ENCODE measurements at places on chromosomes 1 and 21.
A peak's percentile ranks its signal among the peaks of the same experiment; 100 is the strongest.

GRCh38 chr1:59730759-59731478 lies 83.8 kb upstream of the HOOK1 start:
- no peak for DNase-seq

- no peak for DNase-seq
Observed at GRCh38 chr1:46639547-46639946, 22.9 kb upstream of the MOB3C start.

DNA sequence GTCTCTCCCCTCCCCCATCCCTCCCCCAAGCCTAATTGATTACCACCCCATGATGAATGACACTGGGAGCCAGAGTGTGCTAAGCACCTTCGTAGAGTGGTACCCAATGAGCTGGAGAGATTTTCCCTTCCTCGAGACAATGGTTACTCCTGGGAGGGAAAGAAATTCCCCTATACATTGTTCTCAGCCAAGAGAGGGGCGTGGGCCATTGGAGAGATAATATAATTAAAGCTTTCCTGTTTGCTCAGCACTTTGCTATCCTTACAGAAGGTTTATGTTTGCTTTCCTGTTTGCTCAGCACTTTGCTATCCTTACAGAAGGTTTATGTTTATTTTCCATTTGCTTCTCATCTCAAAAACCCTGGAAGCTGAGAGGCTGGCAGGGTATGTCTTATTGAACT lies 126.1 kb upstream of the KLHDC7A start:
- no peak for DNase-seq

DNA sequence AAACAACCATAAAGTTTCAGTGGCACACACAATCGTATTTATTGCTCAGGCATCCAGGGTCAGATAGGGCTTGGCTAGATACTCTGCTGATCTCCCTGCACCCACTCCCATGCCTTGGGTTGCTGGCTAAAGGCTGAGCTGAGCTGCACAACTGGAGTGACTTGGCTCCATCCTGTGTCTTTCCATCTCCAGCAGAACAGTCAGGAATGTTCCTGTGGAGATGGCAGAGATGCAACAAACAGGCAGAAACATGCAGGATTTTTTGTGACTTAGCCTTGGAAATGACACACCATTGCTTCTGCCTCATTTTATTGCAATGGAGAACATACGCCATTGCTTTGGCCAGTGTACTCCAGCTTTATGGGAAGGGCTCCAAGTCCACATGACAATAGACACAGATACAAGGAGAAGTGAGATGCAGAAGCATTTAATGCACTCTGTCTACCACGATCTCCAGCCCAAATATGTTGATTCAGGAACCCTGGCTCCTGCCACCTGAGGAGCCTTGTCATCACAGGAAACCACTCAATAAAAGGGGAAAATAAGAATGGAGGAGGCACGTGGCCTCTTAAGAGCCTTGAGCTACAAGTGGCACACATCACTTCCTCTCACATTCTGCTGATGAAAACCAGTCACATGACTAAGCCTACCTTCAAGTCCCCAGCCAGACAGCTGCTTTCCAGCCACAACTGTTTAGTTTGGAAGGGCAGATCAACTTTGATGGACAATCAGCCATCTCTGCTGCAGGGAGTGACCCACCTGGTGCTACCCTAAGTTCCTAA lies 10.1 kb upstream of the GUCA2B start:
- no peak for DNase-seq

DNA sequence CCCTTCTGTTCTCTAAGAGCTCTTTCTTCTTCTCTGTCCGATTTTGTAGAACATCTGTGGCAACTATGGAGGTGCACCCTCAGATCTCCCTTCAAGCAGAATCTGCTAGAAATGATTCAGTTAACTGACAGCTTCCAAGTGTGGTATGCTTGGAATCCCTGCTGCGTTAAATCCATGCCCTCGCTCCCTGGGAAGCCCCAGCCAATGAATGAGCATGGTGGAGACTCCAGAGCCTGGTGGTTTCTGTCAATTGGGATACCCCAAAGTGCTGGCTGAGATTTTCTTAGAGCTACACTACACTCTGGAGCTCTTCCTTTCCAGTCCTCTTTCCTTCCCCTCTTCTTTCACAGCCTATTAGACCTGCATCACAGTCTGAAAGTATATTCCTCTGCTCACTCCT lies 116.3 kb upstream of the C1orf21 start:
- DNase-seq, result no peak

DNA sequence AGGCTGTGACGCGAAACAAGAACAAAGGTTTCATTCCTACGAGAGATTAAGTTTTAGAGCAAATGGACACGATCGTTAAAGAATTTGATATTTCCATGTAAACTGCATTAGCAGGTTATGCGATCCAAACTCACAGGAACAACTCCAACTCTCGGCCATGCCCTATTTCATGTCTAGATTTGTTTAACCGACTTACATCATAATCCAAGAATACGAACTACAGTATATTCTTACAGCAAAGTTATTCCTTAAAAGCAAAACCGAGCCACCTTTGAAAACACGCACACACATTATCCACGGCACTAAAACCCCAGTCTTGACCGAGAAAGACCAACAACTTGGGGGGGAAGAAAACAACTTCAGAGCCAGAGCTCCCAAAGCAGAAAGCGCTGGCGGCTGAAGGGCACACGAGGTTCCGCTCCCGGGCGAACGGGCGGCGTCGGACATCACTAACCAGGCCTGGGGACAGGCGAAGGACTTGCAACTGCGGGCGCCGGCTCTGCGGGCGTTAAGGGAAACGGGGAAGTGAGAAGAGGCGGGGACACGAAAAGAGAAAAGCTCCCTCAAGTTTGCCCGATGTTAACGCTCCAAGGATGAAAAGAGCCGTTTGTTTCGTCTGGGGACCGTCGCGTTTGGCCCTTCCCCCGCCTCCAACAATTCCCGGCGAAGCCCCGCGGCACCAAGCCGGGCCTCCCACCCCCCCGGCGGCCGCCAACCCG lies 690 bp downstream of the B3GALNT2 start:
- DNase-seq, result peak; percentile 70

DNA sequence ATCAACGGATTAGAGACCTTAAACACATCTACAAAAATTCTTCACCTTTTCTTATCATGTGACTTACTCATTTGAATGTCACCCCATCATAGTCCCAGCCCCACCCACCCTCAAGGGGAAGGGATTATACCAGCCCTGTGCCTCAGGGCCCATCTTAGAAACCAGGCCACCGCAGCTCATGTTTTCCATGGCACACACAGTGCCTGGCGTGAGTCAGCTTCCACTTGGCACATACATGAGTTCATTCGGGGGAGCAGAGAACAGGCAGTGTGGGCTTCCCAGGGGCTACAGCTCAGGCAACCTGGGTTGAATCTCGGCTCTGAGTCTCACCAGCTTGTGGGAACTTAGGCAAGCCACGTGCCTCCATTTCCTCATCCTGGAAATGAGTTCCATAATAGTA lies 310.6 kb downstream of the NPHP4 start:
- no peak for DNase-seq

- DNase-seq, result no peak
Observed at GRCh38 chr1:202568410-202568809, 141.8 kb downstream of the SYT2 start.

DNA sequence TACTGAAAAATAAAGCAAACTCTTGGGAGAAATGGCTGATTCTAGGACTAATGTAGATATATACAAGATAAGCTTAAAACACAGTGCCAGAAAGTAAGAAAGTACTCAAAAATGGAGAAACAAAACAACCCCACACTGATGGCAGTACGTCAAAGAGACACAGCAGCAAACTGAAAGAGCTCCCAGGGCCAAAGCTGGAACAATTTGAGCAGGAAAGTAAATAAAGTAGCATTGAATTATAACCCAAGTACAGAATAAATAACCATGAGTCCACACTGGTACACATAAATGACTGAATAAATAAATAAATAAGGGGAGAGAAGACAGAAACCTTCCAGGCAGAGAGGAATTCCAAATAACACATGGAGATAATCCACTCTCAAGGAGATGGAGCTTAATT lies 120.9 kb downstream of the GLUL start:
- no peak for DNase-seq

GRCh38 chr21:44301141-44301540 lies 1.3 kb downstream of the PFKL start:
- no peak for DNase-seq

DNA sequence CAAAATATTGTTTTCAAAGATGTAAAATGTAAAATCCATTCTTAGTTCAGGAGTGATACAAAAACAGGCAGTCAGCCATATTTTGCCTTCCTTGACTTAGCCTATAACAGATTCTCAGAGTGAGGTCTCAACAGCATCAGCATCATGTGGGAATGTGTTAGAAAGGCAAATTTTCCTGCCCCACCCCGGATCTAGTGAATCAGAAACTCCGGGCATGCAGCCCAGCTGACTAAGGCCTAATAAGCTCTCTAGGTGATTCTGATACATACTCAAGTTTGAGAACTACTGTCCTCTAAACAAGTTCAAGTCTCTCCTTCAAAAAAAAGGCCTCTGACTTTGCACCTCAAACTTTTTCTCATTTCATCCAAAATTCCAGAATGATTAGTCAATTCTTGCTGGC lies 46.9 kb upstream of the PRRC2C start:
- DNase-seq, result no peak

GRCh38 chr1:45585496-45586075 lies 1.7 kb downstream of the NASP start:
- no peak for DNase-seq

GRCh38 chr1:225769687-225770086 lies 7.9 kb upstream of the SRP9 start:
- DNase-seq, result no peak

DNA sequence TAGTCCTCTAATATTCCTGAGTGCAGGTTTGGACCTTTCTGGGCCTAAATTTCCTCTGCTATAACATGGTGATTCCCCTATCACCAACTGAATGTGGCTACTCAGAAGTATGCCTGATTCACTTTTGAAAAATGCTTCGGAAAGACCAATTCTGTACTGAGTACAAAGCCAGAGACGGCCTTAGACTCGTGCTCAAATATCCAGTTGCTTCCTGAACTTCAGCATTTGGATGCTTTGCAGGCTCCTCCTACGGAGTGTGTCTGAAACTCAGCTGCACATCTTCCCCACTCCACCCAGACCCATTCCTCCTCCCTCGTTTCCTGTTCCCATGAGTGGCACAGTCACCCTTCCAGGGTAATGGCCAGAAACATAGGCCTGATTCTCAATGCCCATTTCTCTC lies 98.4 kb upstream of the GADD45A start:
- no peak for DNase-seq

GRCh38 chr1:45518910-45519309 lies 2.8 kb downstream of the PRDX1 start:
- no peak for DNase-seq

- no peak for DNase-seq
Observed at GRCh38 chr1:227896710-227897655, 50.7 kb downstream of the WNT9A start.

DNA sequence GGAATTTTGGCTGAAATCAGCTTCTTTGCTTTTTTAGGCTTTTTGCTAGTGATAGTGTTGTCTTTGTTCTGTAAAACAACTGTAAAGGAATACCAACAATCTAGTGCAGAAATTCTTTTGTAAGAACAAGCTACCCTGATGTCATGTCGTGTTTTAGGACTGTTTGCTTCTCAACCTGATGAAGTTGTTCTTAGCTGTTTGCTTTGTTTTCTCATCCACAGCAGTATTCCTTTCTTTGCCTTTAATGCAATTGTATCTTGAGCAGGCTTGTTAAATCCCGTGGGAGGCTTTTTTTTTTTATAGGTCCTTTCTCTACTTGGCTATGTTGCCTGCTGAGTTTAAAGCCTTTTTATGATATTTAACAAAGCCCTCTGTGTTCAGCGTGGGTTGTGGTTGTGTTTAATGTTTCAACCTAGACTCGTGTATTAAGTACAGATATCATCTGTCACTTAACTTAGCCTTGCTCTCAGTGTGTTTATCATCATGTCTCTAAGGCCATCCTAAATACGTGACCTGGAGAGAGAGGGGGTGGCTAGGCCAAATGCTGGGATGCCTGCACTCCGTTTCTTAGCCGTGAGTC lies 31.6 kb downstream of the ADARB1 start:
- no peak for DNase-seq

DNA sequence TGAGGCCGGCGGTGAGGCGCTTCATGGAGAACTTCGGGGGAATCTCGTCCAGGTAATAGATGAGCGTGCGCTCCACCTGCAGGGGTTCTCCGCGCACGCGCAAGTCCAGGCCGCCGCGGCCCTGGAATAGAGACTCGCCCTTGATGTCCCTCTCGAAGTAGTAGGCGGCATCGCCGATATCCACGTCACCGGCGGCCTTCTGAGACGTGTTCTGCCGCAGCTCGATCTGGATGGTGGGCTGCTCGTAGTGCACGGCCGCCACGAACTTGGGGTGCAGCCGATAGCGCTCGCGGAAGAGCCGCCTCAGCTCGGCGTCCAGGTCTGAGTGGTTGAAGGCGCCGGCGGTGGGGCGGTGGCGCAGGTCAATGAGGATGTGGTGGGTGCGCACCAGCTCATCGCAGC lies 726 bp downstream of the TACSTD2 start:
- DNase-seq, result no peak

DNA sequence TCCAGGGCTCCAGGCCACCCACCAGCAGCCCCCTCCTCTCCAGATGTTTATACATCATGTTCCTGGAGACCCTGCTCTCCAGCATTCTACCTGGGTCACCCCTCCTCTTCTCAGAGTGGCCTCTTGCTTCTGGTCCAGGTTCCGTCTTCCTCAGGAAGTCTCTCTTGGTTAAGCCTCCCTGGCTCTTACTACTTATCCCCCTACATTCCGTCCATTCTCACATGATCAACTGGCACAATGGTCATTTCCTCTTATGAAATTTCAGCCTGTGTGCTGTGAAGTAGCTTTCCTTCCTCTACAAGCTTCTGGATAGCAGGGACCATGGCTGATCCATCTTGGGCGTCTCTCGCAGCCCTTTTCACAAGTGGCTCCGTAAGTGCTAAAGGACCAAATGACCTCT lies 33.9 kb upstream of the ATP2B4 start:
- no peak for DNase-seq

GRCh38 chr1:177275736-177276135 lies 105.0 kb downstream of the BRINP2 start:
- no peak for DNase-seq

GRCh38 chr21:19969156-19969555 lies 1029.1 kb upstream of the NCAM2 start:
- DNase-seq, result no peak

DNA sequence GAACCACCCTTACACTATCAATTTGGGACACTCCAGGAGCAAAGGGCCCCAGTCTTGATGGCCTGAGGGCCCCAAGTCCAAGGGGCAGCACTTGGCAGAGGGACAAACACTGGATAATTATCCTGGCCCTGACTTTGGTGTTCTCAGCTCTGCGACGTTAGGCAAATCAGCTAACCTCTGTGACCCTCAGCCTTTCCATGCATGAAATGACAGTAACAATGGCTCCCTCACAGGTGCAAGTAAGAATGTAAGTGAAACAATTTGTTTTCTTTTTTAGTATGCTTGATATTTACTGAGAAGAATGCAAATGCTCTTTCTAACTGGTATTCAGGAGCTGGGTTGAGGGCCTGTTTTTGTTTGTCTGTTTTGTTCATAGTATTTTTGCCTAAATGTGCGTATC lies 61.6 kb upstream of the PRDX6 start:
- DNase-seq, result no peak
